ENCODE measurements at places on chromosomes 7 and 10.

- no peak for DNase-seq
Measured at GRCh38 chr7:96407427-96407826, 85.5 kb upstream of the SLC25A13 start.

DNA sequence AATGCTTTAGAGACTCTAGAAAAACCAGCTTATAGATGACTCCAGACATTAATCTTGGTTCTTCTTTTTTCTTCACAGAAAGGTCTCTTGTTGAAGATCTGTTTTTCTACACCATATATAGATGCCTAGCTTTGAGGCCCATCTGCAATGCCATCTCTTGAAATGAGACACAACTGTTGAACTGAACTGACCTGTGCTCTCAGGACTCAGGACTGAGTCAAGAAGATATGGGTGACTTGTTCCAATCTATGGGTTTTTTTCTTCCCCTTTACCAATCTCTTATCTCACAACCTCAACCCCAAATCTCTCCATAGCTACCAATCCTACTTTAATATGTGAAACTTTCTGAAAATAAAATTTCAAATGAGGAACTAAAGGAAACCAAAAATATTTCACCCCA lies 194.7 kb downstream of the SNX13 start:
- no peak for DNase-seq

DNA sequence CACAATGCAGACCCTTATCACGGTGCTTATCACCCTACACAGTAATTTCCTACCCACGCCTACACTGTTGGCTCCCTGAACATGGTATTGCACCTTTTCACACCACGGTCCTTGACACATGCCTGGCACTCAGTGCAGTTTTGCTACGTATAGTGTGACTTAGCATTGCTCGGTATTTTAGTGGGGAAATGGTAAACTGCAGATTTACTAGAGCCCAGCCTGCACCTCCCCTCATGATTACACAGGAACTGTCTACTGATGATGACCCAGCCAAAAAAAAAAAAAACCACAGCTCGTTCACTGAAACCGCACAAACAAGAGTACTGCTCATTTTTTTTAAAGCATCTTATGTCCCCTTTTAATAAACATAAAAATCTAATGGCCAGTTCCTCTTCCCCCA lies 124.2 kb upstream of the ZNF746 start:
- no peak for DNase-seq

DNA sequence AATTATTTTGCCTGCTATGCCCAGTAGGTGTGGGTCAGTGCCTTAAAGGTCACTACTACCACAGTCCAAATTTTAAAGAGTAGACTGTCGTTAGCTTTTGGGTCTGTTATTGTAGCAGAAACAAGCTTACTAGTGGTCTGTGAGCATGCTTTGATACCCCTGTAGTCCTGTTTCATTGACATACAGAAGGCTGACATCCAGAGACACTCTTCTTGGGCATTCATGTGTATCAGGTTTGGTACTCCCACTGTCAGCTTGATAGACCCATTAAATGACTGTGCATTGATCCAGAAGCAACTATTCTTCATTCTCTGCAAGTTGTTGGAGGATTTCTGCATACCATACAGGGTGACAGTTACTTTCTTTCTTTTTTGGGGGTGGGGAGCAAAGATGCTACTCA lies 884.4 kb upstream of the CELF2 start:
- DNase-seq: no peak

- no peak for DNase-seq
Measured at GRCh38 chr7:106143711-106144337, 31.7 kb upstream of the SYPL1 start.

- DNase-seq: no peak
Measured at GRCh38 chr7:147308539-147308938, 1191.9 kb downstream of the CNTNAP2 start.

DNA sequence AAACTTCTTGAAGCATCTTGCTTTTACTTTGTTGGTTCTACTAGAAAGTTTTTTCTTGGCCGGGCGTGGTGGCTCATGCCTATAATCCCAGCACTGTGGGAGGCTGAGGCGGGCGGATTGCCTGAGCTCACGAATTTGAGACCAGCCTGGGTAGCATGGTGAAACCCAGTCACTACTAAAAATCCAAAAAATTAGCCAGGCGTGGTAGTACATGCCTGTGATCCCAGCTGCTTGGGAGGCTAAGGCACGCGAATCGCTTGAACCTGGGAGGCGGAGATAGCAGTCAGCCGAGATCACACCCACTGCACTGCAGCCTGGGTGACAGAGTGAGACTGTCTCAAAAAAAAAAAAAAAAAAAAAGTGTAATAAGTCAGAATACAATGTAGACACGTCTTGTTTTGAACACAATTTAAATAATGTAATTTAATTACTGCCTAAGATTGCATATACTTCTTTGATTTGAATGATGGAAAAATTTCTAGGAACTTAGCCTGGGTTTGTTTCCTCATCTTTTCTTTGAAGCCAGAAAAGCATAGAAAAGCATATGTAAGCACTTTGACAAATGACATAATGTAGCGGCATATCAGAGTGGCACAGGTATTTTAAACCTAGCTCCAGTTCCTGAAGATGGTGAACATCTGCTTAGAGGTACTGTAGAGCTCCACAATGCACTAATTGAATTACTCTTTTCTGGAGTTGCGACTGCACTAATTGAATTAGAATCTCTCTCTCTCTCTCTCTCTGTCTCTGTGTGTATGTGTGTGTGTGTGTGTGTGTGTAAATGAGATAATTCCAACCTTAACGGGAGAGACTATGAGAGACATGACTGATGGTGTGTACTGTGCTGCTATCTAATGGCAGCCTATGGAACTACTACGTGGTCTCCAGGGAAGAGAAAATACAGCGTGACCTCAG lies 87.8 kb downstream of the BTRC start:
- DNase-seq: peak; percentile 68

DNA sequence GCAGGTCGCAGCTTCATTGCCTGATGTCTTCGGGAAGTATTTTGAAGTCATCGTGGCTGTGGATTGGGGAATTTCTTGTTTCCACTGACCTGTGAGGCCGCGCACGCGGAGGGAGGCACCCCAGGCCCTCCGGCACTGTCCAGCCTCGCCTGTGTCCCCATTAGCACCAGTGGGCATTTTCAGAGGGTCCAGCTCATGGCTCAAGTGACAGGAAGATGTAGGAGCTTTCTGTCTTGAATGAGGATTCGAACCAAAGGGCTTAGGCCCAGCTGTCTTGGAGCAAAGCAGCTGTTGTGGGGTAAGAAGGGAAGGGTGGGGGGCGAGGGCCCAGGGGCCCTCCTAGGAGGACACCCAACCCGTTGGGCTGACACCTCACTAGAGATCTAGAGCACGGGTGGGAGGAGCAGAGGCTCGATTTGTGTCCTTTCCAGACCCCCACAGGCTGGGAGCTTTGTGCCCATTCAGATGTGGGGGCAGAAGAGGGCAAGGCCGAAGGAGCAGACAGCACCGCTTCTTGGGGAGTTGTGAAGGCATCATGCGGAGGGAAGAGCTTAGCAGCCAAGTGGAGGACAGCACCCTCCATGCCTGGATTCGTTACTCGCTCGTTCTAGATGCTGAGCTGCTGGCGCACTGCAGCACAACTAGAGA lies 914 bp downstream of the ZNF37A start:
- no peak for DNase-seq

GRCh38 chr7:128454808-128455542 lies 703 bp upstream of the HILPDA start:
- DNase-seq: no peak

DNA sequence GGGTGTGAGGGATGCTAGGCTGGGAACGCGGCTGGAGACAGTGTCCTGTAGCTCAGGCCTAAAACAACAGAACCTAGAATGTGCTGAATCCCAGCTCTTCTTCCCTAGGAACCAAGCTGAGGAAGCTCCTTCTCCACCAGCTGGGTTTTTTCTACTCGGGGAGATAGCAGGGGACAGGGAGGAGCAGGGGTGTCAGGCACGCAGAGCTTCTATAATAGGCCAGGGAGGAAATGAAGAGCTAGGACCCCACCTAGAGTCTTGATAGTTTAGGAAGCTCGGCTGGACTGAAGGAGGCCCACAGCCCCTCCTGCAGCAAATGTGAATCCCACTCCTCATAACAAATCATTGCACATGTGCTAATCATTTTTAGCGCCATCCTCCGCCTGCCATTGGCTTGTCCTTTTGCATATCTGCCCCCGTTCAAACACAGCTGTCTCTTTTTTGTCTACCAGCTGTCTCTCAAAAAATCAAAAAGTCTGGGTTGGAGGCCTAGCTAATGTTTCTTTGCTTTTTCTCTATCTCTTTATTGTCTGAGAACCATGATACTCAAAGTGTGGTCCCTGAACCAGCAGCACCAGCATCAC lies 24.1 kb upstream of the FAM180A start:
- DNase-seq: no peak

DNA sequence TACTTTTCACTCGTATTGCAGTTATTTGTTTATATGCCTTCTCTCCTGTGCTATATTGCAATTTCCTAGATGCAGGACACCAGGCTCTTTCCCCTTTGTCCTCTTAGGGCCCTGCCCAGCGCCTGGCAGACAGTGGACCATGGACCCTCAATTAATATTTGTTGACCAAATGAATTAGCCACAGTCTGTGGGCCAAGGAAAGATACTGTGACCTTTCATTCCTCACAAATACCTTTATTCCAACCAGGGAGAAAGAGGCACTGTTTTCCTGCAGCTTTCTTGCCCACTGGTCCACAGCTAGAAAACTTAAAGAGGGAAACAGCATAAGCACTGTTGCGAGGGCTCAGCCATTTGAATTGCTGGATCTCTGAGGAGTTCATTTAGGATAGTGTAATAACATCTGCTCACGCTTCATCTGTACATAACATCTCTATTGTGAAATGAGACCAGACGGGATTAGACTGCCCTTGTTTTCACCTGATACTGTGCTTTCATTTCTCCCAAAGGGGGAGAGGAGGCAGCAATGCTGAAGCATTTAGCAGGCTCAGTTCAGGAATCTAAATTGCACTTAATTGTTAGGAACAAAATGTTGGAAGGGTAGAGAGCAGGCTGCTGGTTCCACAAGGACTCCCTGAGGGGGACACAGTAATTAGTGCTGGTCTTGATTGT lies 46.7 kb downstream of the TNS3 start:
- no peak for DNase-seq

GRCh38 chr10:102549549-102549948 lies 45.8 kb downstream of the SUFU start:
- DNase-seq: no peak

DNA sequence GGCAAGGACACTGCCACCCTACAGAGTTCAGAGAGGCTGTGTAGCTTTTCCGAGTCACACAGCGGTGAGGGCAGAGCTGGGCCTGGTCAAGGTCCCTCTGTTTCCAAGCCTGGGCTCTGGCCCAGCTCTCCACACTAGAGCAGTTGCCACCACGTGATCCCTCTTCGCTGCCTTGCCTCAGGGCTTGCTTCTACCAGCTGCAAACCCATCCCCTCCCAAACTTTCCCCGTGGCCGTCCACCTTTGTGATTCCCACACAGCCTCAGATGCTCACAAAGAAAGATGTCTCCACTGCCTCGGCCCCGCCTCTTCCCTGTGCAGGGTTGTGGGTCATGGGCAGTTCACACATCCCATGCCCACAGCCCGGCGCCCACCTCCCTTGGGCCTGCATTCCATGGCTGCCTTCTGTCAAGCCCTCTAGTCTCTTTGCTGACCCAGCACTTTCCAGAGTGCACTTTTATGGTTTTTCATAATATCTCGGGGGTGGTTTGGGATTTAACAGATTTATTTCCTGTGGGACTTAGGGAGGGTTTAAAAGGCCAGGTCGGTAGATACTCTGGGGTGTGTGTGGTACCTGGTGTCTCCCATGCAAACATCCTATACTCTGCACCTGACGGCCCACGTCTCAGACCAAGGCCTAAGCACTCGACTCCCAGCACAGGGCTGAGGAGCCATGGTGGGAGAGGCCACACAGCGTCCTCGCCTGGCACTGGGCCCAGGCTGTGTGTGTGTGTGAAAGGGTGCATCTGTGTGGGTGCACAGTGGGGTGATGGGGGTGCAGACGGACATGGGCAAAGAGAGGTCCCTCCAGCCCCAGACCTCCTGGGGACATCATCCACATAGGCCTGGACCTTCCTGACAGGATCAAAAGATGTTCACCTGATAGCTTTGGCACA lies 59.6 kb downstream of the PKD1L1 start:
- DNase-seq: no peak

GRCh38 chr10:61781969-61782403 lies 119.3 kb downstream of the CABCOCO1 start:
- no peak for DNase-seq

DNA sequence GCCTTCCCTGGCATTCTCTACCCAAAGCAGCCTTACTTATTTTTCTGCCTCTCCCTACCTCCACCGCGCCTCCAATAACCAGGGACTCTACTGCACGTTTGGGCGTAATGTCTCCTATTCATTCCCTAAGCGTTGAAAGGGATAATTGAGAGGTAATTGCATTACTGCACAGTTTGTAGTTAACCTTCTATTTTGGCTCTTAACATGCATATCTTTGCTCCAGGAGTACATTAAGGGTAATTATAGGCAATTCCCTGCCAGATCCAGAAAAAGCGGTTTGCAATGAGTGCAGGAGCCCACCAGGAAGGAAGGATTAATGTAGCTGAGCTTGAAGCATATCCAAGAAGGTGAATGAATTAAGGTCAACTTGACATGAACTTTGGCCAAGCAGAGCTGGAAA lies 558.4 kb downstream of the TYW1 start:
- DNase-seq: no peak

GRCh38 chr10:17888189-17888588 lies 63.5 kb upstream of the SLC39A12 start:
- no peak for DNase-seq

GRCh38 chr7:68770649-68771048 lies 827.6 kb upstream of the AUTS2 start:
- no peak for DNase-seq

DNA sequence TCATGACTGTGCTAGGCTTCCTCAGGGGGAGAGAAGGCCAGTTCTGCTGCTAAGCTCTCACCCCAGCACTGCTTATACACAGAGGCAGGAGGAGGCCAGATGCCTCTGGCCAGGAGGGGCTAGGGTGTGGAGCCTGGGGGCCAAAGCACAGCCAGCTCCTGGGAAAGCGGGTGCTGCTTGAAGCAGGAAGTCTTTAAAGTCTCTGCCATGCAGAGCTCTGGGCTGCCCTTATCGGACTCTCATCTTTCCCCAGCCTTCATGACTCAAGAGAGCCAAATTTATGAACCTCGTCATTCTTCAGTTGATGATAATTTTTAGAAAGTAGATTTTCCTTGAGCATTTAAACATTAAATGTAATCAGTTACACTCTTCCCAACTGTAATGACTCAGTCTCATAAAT lies 11.2 kb upstream of the TSPAN14 start:
- no peak for DNase-seq

DNA sequence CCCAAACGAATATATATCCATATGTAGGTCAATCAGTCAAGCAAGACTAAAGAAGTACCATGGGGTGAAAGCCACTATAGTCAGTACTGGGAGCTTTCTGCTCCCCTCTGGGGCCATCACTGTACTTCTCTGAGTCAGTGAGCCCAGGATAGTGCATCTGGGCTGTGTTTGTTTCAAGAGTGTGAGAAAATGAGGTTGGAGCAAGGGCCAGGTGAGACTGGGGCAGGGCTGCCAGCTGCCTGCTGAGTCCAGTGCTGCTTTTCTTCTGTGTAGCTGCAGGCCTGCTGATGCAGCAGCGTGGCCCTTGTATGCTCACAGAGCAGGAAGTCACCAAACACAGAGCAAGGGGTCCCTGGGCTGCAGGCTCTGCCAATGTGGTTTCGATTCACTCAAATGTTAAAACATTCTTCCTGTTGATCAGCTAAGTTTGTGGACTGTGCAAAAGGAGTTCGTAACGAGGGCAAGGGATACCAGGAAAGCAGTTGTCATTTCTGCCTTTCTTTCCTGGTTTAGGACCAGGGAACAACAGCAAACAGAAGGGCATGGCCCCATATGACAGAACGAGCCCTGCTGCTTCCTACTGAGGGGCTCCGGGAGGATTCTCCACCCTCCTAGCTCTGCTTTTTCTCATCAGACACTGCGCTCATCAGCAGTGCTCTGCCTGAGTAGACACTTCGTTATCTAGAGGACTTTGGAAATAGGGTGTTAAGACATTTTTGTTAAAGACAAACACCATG lies 65.4 kb upstream of the TNS3 start:
- DNase-seq: no peak

Measured in fibroblast of the conjunctiva (primary cell).